COLO829 (cell line): ENCODE measurements at places on chromosomes 1 and 21.

- DNase-seq = peak; percentile 60
Observed at GRCh38 chr1:162973381-162973795, 95.8 kb upstream of the RGS4 start.

GRCh38 chr1:71233645-71234044 lies 152.8 kb upstream of the ZRANB2 start:
- no peak for DNase-seq

GRCh38 chr1:203655671-203656070 lies 29.0 kb downstream of the ATP2B4 start:
- no peak for DNase-seq

DNA sequence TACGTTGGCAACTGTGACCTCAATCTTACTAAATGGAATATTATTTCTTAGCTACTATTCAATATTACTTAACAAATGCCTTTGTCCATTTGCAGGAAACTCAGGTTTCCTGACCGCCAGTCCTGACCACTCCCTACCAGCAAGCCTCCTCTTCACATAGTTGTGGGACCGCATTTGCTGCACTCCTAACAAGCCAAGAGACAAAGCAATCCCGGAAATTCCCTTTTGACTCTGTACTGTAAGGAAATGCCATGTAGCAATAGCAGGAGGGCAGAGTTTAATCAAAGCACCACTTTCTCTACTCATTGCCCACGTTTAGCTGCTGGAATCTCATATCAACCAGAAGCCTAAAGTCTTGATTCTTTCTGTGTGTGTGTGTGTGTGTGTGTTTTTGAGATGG lies 28.1 kb upstream of the ACBD6 start:
- no peak for DNase-seq

GRCh38 chr1:212309967-212310366 lies 24.8 kb downstream of the PPP2R5A start:
- DNase-seq = no peak

- peak; percentile 94 for DNase-seq
Observed at GRCh38 chr1:163047951-163048659, 21.1 kb upstream of the RGS4 start.

DNA sequence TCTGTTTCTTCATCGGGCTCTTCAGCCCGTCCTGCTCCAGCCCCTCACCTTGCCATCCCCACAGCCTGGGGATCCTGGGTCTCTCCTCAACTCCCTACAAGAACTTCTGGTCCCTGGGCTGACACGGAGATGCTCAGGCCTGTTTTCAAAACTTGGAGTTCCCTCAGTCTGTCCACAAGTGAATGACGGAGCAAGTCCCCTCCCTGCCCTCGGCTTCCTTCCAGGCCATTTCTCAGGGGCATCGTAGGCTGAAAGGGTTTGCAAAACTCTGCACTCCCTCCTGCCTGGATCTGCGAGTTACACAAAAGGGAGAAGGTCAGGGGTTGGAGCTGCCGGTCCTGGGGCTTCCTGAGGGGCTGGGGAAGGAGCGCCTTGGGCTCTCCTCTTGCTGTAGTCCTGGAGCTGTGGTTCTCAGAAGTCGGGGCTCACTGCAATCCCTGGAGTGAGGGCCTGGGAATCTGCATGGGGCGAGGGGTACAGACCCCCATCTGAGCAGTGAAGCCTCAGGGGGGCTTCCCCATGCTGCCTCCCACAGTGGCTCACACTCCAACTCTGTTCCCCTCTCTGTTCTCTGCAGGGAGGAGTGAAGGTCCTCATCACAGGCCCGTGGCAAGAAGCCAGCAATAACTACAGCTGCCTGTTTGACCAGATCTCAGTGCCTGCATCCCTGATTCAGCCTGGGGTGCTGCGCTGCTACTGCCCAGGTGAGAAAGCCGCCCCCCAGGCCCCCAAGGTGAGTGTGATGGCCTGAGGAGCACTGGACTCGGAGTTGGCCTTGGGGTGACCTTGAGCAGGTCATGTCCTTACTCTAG lies 100.6 kb upstream of the VAMP3 start:
- no peak for DNase-seq

DNA sequence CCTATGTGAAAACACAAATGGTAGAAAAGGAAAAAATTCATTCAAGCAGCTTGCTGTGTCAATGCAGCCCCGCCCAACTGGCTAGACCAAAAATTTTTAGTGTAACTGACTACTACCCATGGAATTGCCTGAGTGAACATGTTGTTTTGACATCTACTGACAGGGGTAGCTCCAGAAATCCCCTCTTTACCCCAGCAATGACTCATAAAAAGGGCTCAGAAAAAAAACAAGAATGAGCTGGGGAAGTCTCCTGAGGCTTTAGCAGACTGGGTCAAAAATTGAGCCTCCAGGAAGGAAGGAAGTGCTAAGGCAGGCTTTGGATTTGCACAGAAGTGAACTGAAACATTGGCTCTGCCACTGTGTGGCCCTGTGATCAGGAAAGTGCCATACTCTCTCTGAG lies 24.4 kb upstream of the FGGY start:
- DNase-seq = no peak

DNA sequence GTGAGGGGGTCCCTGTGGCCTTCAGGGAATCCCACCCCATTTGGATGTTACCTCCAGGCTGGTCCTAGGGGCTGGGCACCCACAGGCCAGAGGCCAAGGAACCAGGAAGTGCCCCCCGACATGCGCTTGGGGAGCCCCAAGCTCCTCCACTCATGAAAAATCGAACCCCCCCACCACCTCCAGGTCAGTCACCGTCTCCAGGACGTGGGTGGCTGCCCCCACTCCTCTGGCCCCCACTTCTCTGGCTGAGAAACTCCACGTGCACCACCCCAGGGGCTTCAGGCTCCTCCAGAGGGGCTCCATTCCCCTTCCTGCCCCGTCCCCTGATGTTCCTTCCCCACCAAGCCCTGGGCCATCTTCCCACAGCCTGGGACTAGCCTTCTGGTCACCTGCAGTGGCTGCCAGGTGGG lies 30.5 kb upstream of the POFUT2 start:
- no peak for DNase-seq
